ENCODE measurements at places on chromosomes 5 and 9.

GRCh38 chr5:76556511-76557221 is 66.5 kb downstream of the F2RL2 start:
- DNase-seq = no peak

GRCh38 chr5:111075520-111075919 is 4.0 kb downstream of the TSLP start:
- DNase-seq = no peak

GRCh38 chr5:157471709-157472108 is 11.7 kb downstream of the NIPAL4 start:
- no peak for DNase-seq

- DNase-seq = no peak
Observed at GRCh38 chr5:2874099-2874498, 122.6 kb upstream of the IRX2 start.

GRCh38 chr5:163498886-163499285 is 6.5 kb upstream of the MAT2B start:
- no peak for DNase-seq

- DNase-seq = no peak
Observed at GRCh38 chr5:124745928-124746915, at the start of gene ZNF608. Gene ZNF608 (minus strand): TSS chr5:124746639. CDS start chr5:124744989, 1,650 bp downstream.

DNA sequence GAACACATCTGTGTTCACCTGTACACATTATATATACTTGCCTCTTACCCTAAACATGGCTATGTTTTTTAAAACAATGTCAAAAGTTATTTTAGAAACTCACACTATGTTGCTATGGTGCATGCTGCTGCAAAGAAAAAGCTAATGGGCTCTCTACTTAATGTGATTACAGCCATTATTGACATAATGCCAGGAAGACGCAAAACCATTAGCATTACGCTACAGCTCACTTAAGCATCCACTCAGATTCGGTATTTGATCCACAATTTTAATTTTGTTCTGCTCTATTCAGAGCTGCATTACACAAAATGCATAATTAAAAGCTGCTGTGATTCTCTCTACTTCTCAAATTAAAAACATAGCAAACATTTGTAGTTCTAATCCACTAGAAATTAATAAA is 395.2 kb downstream of the BNC2 start:
- DNase-seq = no peak

DNA sequence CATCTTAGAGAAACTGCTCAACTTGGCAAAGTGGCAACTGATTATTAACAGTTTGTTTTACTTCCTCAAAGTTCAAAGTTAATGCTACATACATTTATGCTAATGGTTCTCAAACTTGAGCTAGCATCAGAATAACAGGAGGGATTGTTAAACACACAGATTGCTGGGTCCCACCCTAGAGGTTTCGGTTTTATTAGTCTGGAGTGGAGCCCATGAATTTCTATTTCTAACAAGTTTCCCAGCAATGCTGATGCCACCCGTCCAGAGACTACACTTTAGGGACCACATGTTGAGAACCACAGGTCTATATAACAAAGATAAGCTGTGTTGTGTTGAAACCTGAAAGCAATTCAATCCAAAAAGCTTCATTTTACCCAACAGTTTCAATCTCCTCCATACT is 95.3 kb downstream of the FBXW11 start:
- no peak for DNase-seq

- DNase-seq = no peak
Observed at GRCh38 chr5:1966461-1966860, 83.7 kb upstream of the IRX4 start.

DNA sequence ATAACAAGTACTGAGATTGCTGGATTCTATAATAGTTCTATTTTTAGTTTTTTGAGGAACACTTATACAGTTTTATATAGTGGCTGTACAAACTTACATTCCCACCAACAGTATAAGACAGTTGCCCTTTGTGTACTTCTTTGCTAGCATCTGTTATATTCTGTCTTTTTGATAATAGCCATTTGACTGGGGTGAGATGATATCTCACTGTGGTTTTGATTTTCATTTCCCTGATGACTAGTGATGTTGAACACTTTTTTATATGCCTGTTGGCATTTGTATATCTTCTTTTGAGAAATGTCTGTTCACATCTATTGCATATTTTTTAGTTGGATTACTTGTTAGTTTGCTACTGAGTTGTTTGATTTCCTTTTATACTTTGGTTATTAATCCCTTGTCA is 204.1 kb upstream of the SMC2 start:
- no peak for DNase-seq

DNA sequence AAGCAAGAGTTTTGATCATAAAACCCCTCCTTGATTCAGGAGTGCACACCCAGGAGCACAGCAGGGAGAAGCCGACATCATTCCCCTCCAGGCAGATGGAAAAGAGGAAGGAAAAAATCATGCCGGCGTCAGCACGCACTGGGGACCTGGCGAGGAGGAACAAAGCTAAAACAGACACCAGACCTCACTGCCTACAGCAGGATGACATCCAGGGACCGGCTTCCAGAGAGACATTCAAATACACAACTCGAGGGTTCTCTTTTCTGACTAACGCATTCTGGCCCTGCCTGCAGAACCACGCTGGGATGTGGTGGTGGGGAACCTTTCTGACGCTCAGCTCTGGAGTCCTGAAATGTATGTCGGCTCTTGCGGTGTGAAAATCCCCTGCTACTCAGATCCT is 2.7 kb downstream of the UBAC1 start:
- no peak for DNase-seq

DNA sequence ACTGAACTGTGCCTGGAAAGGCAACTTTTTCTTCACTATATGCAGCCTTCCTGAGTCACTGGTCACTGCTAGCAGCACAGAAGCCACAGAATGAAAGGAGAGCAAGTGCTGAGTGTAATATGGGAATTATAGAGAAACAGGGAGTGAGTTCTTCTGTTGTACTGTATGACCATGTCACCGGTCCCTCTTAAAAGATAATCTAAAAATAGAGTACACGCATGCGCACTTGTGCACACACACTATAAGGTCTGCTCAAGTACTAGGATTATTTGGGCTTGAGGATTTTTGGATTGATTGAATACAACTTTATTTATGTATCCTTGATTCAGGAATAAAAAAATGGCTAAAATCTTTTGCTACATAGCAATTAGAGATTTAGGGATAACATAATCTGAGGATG is 571.9 kb downstream of the PDE4D start:
- no peak for DNase-seq

GRCh38 chr9:38153910-38154291 is 84.9 kb upstream of the SHB start:
- no peak for DNase-seq

DNA sequence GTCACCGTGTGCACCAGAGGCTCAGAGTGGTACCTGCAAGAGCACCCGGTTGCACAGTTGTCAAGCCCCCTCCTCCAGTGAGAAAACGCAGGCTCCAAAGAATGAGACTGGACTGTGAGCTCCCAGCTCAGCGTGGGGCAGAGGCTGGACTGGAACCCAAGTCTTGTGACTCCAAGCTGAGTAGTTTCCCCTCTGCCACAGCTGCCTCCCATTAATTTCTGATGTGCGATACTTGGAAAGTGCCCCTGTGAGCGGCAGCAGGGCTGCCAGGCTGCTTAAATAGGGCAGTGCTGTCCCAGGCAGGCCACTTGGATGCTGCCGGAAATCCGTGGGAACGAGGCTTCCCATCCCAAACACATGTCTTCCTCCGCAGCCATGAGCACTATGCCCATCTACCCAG is 62.2 kb upstream of the ANGPTL2 start:
- no peak for DNase-seq

DNA sequence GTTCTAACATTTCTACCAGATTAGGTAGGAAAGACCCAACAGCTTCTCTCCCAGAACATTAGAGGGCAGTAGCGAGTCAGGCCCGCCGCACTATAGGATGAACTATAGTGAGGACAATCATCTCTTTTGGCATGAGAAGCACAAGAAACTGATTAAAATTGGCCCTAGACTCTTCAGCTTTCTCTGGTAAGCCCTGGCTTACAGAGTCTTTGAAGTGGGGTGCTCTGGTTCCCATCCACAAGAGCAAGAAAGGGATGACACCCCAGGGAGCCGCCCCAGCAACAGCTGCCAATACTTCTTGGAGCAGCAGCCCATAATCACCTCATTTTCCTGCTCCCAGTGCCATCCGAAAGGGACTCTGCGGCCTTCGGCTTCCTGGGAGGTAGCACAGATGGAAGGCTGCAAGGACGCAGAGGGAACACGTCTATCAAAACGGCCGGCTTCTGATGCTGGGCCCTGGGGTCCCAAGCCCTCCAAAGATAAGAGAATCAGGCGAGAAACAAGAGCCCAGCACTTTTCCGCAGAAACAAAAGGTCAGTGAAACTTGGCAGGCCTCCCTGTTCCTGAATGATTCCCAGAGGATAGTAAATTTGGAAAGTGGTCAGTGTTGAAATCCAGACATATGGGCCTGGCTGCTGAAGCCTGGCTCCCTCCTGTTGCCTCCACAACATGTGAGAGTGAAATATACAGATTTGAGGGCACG is 69.3 kb downstream of the HSD17B3 start:
- no peak for DNase-seq

DNA sequence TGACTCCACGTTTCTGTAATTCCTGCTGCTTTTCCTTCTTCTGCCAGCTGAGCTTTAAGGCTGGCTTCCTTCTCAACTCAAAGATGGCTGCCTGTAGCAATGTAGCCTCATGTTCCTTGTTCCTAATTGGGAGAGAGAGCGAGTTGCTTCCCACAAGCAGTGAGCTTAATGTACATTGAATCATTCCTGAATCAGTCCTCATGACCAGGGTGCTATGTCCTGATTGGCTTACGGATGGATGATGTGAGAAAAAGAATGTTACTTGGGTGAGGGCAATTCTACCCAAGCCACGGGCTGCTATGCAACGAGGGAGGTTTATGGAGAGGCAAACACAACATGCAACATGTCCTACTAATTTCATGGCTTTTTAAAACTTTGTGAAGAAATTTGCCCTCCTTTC is 356.2 kb downstream of the RASEF start:
- DNase-seq = no peak
